Hematopoietic multipotent progenitor cell (in vitro differentiated cells): ENCODE measurements at places on chromosomes 3 and 15.

DNA sequence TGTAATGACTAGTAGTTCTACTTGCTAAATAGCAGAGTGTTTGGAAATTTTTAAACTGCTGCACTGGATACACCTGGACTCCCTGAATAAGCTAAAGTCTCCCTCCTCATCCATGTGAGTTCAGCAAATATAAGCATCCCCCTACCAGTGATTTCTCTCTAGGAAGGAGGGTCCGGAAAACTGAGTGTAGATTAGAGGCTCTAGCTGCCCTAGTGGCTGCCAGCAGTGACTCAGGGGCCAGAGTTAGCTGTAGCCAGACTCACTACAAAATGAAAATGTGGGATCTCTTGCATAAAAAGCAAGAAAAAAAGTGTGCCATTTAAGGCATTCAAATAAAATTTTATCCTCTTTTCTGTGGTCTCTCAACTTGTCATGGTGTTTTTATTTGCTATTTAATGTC lies 485.0 kb upstream of the ATP11B start:
- no peak for DNase-seq

GRCh38 chr3:40969341-40969740 lies 230.0 kb upstream of the CTNNB1 start:
- no peak for DNase-seq

DNA sequence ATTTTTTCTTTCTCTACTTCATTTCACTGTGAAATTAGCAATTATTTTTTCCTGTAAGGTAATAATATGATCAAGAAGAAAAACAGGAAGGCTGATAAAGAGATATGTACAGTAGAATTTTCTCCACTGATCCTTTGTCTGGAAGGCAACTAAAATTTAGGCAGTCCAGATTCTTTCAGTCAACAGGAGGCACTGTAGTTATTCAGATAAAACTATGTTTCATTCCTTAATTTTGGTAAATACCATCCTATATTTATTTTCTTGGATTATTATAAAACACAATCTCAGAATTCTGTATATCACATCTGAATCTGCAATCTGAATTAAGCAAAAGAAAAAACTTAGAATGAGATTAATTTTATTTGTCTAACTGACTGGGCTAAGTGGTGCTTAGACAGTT lies 343.2 kb downstream of the LSAMP start:
- no peak for DNase-seq

GRCh38 chr15:93088981-93089726 lies at the start of gene RGMA:
RGMA (minus strand) TSS chr15:93089211; CDS start chr15:93088932, 279 bp downstream.
- no peak for DNase-seq

- DNase-seq = no peak
Measured at GRCh38 chr3:139552632-139553365, 13.3 kb upstream of the RBP1 start.

- no peak for DNase-seq
Measured at GRCh38 chr15:56351957-56352506, 13.2 kb upstream of the TEX9 start.

- DNase-seq = no peak
Measured at GRCh38 chr3:17759901-17760300, 17.5 kb upstream of the TBC1D5 start.

DNA sequence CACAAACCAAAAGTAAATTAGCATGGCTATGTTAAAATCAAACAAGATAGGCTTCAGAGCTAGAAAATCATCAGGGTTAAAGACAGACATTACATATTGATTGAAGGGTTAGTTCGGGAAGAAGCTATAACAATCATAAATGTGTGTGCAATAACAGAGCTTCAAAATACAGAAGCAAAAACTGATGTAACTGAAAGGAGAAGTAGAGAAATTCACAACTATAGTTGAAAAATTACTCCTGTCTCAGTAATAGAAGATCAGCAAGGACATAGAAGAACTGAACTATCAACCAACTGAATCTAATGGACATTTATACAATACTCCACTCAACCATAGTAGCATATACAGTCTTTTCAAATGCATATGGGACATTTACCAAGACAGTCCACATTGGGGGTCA lies 59.4 kb downstream of the MCTP2 start:
- DNase-seq = no peak

- no peak for DNase-seq
Measured at GRCh38 chr15:28913171-28913765, 27.5 kb downstream of the APBA2 start.

DNA sequence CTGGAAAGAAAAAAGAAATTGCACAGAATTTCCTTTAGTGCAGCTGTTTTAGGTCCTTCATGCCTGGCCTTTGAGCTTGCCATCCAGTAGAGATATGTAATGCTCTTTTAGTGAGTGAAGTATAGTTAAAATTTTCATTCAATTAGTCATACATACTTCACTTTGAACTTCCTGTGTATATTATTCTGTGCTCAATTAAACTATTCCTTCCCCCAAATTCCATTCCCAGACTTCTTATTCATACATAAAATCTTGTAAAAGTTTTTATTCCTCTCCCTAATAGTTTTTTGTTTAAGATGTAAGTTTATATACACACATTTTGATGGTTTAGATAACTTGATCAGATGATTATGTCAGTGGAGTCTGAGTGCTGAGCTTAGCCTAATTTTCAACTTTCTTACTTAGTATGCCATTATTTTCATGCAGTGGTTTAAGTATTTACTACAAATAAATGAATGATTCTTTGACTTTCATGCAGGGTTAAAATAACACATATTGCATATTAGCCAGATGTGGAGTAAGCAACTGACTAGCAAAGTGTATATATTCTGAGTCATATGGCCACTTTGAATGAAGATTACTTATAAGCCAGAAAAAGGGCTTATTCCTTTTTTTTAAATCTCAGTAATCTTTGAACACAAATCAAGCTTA lies 42.5 kb upstream of the ABHD10 start:
- DNase-seq = no peak

DNA sequence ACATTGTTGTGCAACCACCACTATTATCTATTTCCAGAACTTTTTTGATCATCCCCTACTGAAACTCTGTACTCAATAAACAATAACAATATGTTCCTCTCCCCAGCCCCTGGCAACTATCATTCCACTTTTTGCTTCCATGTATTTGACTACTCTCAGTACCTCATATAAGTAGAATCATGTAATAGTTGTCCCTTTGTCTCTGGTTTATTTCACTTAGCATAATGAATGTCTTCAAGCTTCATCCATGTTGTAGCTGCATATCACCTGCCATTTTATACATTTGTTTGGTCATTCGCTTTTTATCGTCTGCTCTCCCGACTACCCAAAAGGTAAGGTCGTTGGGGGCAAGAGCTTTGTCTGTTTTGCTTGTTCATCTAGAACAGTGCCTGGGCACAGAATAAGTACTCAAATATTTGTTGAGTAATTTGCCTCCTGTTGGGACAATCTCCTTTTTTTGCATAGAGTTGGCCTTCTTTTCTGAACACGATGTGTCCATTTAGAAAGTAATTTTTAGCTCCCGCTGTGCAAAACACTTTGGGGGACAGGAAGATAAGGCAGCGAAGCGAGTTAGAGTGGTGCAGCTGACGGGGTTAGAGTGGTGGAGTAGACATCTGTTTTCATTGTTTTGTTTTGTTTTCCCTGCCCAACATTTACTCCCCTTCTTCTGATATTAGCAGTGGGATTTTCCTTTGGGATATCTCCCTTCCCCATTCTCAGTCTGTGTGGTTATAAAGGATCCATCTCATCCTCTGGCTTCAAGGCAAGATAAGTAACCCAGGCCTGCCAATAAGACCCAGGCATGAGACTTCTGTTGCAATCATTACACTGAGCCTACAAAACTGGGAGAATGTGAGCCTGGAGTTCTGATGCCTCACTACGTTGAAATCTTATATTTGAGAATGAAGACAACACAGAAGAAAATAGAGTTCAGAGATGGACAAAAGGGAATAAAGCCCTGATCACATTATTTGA lies 83.4 kb upstream of the RNU6-1 start:
- DNase-seq = no peak

GRCh38 chr15:51355096-51355495 lies 13.6 kb downstream of the GLDN start:
- no peak for DNase-seq

DNA sequence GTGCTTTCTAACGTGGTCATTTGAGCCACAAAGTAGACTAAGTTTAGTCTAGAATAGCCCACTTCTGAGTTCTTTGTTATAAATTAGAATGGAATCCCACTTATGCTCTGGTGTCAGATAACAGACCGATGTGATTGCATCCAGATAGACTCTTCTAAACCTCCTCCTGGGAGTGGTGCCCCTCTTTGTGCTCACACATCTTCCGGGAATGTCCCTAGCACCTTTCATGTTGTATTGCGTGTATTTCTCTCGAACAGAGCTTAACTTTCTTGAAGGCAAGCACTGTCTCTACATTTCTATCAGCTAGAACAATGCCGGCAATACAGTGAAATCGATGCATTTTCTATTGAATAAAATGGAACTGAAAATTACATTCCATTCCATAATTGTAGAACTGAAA lies 23.0 kb downstream of the CP start:
- no peak for DNase-seq

- DNase-seq = no peak
Measured at GRCh38 chr3:72194458-72194857, 409.5 kb upstream of the PROK2 start.

- DNase-seq = no peak
Measured at GRCh38 chr3:116770815-116771450, 61.4 kb downstream of the TUSC7 start.

GRCh38 chr3:100978011-100978659 lies 15.1 kb downstream of the ABI3BP start:
- DNase-seq = no peak

DNA sequence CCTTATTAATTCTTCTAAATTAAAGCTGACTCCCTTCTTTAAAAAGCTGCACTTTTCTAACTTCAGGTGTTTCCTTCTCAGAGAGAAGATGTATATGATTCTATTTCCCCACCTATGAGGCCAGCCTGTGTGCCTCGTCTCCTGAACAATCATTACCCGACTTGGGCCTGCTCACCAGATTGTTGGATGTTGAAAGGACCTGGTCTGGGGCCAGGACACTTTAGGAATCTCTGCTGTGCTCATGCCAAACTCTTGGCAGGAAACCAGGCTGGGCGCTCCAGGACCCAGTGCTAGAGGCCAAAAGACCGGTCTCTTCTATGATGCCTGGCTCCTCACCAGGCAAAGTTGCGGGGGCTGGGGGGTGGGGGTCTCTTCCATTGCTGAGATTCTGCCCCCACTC lies 16.9 kb upstream of the LRRC31 start:
- DNase-seq = no peak

- no peak for DNase-seq
Measured at GRCh38 chr15:63722204-63722808, 111.4 kb downstream of the HERC1 start.

- DNase-seq = no peak
Measured at GRCh38 chr15:53882311-53882710, 95.9 kb upstream of the UNC13C start.

DNA sequence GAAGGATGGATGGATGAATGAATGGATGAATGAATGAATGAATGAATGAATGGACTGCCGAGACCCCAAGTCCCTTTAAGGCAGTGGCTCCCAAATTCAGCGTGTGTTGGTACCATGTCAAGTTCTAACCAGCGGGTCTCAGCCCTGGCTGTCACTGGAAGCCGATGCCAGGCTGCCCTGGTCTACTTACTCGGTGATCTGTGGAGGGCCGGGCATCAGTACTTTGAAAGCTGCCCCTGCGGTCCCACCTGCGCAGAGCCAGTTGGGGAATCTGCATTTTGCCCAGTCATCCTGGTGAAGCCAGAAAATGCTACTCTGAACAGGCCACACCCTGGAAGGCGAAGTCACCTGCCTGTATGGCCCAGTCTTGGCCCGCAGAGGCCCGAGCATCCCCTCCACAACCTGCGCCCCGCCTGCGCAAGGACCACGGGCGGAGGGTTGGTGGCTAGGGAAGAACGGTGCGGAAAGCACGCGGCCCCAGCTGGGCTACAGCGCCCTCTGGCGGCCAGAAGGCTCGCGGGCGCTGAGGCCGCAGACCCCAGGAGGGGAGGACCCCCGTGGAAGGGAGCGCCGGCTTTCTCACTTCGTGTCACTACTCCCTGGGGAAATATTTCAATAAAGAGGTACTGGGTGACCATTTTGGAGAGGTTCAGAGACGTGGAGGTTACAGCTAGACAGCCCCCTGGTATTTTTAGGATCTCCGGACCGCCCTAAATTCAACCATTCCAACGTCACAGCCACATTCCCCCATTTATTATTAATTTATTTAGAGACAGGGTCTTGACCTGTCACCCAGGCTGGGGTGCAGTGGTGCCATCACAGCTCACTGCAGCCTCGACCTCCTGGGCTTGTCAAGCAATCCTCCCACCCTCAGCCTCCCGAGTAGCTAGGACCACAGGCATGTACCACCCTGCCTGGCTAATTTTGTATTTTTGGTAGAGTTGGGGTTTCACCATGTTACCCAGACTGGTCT lies 34.9 kb downstream of the PRKCD start:
- DNase-seq = peak; percentile 53

DNA sequence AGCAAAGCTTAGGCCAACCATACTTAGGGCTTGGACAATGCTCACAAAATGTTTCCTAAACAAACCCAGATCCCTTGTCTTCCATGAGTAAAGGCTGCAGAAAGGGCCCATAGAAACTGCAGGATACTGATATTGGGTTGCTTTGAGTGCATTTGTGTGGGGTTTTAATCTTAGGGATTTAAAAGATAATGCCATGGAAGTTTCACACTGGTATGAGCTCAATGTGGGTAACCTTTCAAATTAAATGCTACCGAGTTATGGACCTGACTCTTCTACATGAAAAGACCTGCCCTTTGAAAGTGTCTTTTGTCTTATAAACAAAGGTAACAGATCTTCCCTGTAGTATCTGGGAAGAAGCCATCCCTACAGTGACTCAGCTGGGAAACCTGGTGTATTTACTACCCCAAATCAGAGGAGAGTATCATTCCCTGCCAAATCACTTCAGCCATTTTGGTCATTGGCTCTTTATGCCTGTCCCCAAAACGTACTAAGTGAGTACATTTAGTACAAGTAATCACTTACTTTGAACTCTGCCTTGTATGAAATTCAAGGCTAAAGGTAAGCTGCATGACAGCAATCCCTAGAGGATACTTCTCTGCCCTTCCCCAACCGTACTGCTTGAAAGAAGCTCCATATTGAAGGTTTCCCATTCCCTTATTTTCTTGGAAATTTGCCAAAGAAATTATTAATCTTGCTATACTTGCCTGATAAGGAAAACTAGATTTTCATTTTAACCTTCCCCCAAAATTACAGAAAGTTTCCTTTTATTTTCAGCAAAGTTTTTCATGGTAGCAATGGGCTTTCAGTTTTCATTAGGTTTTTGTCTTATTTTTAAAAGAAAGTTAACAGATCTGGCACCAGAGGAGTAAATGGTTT lies 7.2 kb downstream of the TM4SF1 start:
- DNase-seq = no peak

DNA sequence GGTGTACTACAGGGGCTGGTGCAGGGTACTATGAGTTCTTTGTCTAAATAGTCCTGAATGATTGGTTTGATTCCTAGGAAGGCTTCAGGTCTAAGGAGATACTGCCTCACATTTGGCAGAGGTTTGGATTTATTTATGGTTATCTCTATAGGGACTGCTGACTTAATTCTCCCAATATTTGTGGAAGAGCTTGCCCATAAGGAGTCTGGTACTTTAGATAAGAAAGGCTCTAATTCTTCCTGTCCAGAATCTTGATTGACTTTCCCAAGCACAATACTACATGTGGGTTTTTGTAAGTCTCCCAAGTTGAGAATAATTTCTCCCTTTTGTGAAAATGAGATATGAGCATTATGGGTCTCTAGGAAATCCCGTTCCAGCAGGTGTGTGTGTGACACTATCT lies 36.7 kb upstream of the AP4E1 start:
- no peak for DNase-seq
